ENCODE measurements at places on chromosomes 11 and 22.

DNA sequence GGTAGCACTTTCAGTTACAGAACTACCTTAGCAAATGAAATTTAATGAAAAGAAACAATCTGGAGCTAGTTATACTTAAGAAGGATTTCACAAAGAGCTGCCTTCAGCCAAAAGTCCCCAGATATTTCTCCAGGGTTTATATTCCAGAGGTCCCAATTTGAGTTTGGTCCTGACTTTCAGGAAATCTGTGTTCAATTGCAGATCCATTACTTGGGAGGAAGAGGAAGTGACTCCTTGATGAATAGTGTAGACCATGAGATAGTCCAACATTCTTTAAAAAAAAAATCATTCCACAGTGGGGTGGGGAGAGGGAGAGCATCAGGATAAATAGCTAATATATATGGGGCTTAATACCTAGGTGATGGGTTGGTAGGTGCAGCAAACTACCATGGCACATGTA, 117.6 kb upstream of the ARHGAP20 start:
- no peak for DNase-seq

- DNase-seq, result peak; percentile 25
These were observed 36.2 kb upstream of the ZC3H12C start for GRCh38 chr11:110056956-110057355.

- DNase-seq, result no peak
These were observed 178.2 kb downstream of the LRRC4C start for GRCh38 chr11:41281131-41281742.

GRCh38 chr22:36102995-36103394, 57.6 kb downstream of the APOL3 start:
- no peak for DNase-seq

DNA sequence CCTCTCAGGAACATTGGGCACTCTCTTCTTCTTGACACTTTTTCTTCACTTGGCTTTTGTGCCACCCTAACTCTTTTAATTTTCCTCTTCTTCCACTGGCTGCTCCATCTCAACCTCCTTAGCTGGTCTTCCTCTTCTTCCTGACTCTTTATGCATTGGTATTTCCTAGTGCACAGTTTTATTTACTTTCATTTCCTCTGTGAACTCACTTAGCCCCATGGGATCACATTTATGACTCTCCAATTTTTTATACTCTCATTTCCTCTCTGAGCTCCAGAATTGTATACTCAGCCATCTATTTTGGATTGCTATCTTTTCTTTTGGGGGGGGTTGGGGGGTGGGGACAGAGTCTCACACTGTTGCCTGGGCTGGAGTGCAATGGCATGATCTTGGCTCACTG, 38.5 kb upstream of the LARGE1 start:
- DNase-seq, result no peak

DNA sequence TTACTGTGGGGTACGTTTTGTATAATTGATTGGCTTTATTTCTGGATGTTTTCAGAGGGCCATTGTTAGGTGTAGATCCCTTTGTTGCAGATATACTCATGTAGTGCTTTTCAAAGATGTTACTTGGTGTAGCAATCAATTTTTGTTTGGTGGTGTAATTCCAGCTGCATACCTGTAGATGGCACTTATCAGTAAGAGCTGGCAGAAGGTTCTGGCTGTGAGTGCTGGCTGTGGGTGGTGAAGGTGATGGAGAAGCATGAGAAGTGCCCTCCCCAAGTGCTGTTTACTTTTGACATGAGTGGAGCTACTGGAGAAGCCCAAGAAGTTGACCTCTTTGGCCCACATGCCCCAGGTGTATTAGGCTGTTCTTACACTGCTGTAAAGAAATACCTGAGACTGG, 1074.9 kb downstream of the FAM181B start:
- DNase-seq, result peak; percentile 62

GRCh38 chr11:110850846-110851245, 138.6 kb upstream of the ARHGAP20 start:
- no peak for DNase-seq

DNA sequence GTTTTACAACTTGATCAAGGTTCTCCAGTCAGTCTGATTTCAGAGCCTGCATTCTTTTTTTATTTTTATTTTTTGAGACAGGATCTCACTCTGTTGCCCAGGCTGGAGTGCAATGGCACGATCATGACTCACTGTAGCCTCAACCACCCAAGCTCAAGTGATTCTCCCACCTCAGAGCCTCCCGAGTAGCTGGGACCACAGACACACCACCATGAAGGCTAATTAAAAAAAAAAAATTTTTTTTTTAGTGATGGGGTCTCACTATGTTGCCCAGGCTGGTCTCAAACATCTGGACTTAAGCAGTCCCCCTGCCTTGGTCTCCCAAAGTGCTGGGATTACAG, 117.2 kb upstream of the NAV2 start:
- no peak for DNase-seq

DNA sequence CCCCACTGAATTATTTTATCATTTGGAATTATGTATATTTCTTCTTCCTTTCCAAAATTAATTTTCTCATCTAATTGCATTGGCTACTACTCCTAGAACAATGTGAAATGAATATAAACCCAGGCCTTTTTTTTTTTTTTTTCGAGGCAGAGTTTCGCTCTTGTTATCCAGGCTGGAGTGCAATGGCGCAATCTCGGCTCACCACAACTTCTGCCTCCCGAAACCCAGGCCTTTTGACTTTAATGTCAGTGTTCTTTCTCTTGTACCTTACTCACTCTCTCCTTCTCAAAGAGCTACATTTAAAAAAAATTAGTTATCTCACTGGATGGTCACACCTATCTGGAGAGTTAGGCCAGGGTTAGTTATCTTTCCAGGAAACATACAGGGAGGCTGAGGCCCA, 35.3 kb upstream of the LRRC32 start:
- DNase-seq, result no peak
